ENCODE measurements at places on chromosomes 16 and 17.

GRCh38 chr17:78174870-78175642 lies 6.7 kb downstream of the SYNGR2 start:
- DNase-seq = no peak

DNA sequence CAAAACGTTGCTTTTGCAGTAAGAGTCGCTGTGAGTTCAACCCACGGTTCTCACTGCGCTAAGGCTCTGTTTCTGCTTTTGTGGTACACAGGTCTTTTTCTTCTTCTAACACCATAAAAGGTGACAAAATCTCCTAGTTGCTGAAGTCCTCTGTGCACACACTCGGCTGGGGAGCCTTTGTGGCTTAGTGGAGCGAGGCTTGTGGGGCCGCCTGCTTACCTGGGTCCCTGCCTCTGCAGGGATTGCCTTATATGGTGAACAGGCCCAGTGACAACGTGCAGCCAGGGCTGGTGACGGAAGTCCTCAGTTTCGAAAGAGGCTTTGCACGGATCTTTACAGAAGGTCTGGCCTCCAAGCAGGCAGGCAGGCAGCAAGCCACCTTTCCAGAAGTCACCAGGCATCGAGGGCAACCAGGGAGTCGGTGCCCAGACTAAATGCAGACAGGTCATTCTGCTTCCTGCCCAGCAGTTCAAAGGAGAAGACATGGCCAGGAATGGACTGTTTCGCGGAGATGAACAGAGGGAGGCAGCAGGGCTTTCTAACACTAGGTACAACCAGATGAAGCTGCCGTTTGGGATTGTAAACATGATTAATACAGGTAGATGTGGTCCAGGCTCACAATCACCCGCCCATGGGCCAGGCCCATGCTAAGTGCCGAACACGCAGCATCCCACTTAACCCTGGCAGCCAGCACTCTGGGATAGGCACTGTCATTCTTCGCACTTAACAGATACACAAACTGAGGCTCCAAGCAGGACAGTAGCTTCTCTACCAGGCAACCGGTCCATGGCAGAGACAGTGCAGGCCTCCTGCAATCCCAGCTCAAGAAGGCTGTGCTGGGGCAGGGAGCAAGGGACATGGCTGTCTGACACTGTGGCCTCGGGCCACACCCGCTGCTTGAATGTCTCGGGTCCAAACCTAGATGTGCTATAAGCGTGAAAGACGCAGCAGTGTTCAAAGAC lies 10.7 kb upstream of the MEAK7 start:
- DNase-seq = peak; percentile 70

GRCh38 chr16:73058221-73058615 lies 10.3 kb upstream of the ZFHX3 start:
- DNase-seq = no peak

DNA sequence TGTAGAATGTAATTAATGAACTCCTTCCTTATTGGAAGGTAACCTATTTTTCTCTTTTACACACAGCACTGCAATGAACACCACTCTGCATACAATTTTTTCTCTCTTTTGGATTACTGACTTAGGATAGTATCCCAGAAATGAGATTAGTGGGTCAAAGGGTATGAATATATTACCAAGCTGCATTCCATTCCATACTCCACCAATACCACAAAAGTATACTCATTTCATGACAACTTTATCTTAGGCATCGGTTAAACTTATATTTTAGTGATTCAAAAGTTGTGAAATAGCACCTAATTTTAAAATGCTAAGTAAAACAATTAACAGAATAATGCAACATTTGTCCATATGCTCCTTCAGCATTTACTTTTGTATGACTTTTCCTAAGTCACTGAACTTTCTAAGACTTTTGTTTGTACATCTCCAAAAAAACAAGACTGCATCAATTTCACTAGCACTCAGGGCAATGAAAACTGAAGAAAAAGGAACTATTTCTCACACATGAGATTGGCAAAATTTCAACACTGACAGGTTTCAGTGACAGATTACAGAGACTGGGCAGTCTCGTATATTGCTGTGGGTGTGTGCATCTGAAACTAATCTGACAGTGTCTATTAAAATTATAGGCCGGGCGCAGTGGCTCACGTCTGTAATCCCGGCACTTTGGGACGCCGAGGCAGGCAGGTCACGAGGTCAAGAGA lies 32.1 kb downstream of the HELZ start:
- DNase-seq = no peak

- no peak for DNase-seq
Observed at GRCh38 chr17:38982858-38983746, 15.9 kb upstream of the FBXO47 start.

DNA sequence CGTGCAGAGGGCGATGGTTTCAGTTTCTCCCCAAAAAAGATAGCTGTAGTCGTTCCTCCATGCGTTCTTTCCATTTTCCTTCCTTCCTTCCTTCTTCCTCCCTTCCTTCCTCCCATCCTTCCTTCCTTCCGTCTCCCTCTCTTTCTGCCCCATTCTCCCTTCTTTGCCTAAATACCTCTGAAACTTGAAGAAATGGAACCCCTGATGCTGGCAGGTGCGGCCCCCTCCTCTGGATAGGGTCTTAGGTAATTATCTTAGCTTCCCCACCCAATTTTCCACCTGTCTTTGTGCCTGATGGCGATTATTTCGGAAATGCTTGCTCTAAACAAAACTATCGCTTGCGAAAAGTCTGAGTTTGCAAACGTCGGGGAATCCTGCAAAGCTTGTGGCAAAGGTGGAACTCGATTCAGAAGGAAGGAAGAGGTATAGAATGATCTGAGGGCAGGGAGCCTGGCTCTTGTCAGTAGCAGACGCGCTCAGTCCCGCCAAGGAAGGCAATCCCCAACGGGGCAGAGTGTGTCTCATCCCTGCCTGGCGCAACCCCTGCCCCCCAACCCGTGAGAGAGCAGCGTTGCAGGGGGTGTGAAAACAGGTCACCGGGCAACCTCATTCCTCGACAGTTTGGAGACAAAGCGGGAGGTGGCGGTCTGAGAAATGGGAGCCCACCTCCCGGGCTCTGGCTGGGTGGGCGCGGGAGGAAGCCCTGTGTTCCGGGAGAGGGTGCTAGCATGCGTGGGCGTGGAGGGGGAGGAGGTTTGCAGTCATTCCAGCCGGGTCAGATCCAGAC lies 2.9 kb upstream of the CBX8 start:
- no peak for DNase-seq

- no peak for DNase-seq
Observed at GRCh38 chr17:539066-539465, 175.6 kb downstream of the VPS53 start.

GRCh38 chr17:79495665-79496064 lies 115.2 kb downstream of the RBFOX3 start:
- no peak for DNase-seq

- no peak for DNase-seq
Observed at GRCh38 chr17:20271011-20271610, 196.2 kb downstream of the LGALS9B start.

- DNase-seq = peak; percentile 19
Observed at GRCh38 chr17:17681744-17682292, 560 bp downstream of the RAI1 start.

All from stimulated activated CD4-positive, alpha-beta T cell treated with anti-CD3 and anti-CD28 coated beads, Interleukin-1b, Interleukin-23, amount 100 ng/mL, for 1 hour (primary cell).